Stimulated activated CD8-positive, alpha-beta memory T cell treated with anti-CD3 and anti-CD28 coated beads, Interleukin-15, amount 100 ng/mL, for 24 hours (primary cell): ENCODE measurements at places on chromosomes 3 and 15.

DNA sequence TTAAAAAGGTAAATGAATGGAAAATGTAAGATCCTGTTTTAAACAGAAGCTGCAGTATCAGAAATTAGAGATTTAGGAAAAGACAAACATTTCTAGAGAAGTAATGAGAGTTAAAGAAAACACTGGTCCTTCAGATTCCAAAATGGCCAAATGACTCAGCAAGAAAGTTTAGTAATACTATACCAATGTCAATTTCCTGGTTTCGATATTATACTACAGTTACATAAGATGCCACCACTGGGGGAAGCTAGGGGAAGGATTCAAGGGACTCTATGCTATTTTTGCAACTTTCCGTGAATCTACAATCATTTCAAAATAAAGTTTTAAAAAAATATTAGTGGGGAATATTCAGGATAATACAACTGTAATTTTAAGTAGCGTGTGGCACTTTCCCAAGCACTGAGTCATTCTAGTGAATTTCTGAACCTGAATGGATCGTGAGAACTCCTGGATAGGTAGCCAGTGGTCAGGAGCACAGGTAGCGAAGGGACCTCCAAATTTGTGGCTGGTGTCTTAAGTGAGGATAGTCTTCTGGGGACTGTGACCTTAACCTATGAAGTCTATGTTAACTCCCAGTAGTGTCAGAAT, 37.6 kb downstream of the TMCC1 start:
- no peak for DNase-seq

- no peak for DNase-seq
Measured at GRCh38 chr3:180909369-180910127, 2.9 kb upstream of the FXR1 start.

DNA sequence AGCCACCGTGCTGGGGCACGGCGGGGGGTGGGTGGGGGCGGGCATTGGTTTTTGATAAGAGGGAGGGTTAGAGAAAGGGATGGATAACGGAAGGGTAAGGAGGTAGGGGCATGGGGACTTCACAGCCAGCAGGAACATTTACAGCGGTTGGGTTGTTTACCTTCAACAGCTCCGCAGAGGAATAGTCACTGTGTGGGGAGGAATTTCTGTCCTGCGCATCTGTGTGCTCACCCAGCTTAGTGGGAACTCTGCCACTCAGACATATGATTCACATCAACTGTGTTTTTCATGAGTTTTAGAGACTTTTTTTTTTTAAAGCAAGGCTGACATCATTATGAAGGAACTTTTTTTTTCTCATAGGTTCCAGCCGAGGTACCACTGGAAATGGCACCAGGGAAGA, 19.6 kb downstream of the CHRD start:
- no peak for DNase-seq

DNA sequence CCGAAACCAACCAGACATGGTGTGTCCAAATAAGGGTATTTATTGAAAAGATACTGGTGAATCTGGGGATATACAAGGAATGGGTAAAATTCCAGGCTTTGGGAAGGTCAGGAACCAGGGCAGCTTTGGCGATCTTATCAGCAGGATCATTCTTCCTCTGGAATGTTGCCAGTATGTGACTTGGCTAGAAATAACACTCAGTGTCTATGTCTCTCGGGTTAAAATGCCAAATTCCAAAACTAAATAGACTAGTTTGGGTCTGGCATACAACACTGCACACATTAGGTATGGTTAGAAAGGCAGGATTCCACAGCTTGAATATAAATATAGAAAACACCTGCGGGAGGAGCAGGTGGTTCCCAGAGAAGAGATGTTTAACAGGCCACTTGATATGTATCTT, 220.2 kb upstream of the CD96 start:
- no peak for DNase-seq

DNA sequence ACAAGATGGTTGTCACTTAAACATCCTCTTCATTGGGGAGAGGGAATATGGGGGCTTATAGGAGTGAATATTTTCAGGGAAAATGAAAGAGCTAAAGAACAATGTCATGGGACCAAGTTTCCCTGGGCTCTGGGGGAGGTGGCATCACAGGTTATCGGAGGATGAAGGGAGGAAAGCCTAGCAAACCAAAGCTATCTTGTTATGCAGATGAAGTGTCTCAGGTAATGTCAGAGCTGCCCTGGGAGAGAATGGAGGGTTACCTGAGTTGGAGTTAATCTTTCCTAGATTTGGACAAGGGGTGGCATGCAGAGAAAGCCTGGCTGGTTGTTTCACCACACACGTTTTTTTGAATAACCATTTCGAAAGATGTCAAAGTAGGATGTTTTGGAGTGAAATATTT, 308.1 kb upstream of the ATP10A start:
- no peak for DNase-seq

DNA sequence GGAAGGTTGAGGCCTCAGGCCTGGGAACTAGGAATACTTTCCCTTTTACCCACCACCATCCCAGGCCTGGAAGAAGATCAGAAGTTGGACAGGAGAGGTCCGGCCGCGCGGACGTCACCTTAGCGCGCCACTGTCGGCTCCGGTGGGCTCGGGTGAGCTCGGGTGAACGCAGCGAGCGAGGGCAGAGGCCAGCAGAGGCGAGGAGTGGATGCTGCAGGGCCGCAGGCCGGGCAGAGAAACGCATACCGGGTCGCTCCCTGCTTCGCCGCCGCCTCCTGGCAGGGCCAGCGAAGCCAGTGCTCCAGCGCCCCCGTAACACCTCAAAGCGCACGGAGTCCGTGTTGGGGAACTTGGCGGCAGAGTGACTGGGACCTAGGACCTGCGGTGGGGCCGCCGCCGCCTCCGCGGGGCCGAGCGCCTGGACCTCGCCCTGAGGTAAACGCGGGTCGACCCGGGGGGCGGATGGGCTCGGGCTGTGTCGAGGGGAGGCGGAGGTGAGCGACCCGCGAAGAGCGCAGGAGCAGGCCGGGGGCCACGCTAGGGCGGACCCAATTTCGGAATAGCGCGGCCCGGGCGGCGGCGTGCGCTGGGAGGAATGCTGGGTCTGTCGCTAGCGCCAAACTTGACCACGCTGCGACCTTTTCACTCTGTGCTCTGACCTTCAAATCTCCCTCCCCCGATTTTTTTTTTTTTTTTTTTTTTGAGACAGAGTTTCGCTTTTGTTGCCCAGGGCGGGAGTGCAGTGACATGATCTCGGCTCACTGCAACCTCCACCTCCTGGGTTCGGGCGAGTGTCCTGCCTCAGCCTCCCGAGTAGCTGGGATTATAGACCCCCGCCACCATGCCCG, 1.6 kb downstream of the CYP11A1 start:
- DNase-seq = no peak

GRCh38 chr15:71601038-71601834, 209.1 kb upstream of the NR2E3 start:
- DNase-seq = no peak

DNA sequence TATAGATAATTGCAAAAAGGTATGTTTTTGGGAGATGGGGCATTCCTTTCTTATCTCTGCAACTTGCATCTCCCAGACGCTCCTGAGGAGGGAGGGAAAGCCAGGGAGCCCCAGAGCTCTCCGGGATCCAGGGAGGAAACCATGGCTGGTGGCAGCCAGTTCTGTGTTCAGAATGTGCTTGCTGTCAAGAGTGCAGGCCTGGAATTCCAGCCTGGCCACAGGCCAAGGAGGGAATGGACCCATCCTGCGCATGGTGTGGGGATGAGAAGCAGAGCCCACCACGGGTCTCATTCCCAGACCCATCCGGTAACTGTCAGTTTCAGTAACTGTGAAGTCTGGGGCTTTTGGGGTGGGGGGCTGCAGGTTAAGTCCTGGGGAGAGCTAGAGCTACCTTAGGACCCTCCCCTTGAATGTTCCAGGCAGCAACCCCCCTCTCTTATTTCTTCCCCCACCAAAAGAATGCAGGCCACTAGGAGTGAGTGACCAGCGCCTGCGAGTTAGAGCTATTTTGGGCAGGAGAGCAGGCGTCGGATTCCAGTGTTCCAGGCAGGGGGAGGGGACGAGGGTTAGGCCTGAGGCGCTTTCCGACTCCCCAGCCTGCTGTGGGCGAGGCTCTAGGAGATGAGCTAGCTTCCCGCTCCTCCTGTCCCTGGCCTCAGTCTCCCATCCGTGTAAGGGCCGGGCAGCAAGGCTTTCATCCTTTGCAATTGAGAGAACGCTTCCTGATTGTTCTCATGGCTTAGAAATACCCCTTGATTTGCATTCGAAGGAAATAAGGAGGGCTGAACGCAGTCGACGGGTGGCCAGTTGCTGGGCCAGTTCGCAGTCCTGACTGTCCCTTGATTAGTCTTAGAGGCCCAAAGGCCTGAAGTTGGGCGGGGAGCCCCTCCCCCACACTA, 781 bp upstream of the DAG1 start:
- DNase-seq = no peak

DNA sequence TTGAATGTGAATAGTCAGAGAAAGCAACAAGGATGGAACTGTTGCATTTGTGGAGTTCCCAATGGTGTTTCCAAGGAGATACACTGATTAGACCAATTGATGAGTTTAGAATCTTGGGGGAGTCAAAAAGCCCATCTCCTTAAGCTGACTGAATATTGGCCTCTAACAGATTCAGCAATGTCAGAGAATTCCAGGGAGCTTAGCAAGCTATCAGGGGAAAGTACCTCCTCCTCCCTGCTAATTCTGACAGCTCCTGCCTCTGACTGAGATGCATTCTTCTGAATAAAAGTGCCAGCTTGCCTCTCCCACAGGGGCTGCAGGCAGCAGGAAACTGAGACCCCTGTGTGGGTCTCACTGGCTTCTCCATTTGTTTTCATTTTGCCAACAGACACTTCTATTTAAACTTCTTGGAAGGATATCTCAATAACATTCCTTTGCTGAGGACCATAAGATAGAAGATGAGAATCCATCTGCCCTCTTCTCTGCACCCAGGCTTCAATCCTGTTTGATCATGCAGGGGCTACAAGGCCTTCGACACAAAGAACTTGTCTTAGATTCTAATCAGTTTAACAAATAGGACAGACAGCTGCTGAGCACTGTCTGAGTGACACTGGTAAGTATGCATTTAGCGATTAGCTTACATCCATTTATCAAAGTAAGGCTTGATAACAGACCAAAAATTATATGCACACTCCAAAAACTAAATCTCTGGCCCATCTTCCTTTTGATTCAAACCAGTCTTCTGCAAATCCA, 1080.8 kb downstream of the TUSC7 start:
- no peak for DNase-seq
